ENCODE measurements at places on chromosomes 7 and 10.

- no peak for DNase-seq
These were observed 9.8 kb upstream of the RALA start for GRCh38 chr7:39613577-39613976.

- DNase-seq, result no peak
These were observed 148.1 kb downstream of the ITGA8 start for GRCh38 chr10:15571575-15571974.

GRCh38 chr10:98312822-98313221 is 44.8 kb upstream of the LOXL4 start:
- no peak for DNase-seq

- DNase-seq, result no peak
These were observed 956 bp upstream of the GJC3 start for GRCh38 chr7:99930376-99930775.

GRCh38 chr7:132061937-132062336 is 505.5 kb upstream of the PODXL start:
- DNase-seq, result no peak

GRCh38 chr7:17233603-17234002 is 64.8 kb upstream of the AHR start:
- DNase-seq, result no peak

DNA sequence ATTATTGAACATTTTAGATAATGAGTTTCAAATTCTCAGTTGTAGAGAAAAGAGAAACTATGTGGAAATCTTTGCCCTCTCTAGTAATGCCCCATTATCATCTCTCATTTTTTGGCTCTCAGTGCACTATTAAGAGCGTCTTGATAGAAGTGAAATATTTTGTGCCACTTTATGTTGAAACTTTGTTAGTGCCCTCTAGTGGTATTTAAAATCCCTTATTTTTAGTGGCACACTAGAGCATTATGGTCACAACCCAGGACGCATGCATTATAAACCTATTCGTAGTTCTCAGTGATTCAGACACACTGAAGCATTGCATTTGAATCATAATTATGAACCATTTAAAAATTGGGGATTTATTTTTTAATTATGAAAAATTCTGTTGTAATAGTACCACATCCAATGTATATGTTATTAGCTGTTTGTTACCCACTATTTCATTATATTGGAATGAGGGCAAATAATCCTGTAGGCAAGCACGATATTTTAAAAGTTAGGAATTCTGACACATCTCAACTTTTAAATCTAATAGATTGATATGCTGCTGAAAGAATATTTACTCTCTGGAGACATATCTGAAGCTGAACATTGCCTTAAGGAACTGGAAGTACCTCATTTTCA is 21.9 kb downstream of the PDCD4 start:
- no peak for DNase-seq

DNA sequence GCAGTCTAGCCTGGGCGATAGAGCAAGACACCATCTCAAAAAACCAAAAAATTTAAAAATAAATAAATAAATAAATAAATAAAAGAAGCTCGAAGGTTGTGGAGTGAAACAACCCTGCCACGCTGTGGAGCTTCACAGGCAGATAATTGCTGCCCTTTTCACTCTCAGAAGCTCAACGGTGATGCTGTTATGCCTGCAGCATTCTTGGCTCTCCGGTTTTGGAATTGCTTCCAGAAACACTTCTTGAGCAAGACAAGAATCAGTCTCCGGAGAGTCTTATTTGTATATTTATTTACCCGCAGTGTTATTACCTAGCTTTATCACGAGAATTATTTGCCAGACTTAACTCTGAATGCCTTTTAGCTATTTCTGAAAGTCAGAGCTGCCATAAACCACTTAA is 40.5 kb upstream of the UBE2H start:
- DNase-seq, result no peak

DNA sequence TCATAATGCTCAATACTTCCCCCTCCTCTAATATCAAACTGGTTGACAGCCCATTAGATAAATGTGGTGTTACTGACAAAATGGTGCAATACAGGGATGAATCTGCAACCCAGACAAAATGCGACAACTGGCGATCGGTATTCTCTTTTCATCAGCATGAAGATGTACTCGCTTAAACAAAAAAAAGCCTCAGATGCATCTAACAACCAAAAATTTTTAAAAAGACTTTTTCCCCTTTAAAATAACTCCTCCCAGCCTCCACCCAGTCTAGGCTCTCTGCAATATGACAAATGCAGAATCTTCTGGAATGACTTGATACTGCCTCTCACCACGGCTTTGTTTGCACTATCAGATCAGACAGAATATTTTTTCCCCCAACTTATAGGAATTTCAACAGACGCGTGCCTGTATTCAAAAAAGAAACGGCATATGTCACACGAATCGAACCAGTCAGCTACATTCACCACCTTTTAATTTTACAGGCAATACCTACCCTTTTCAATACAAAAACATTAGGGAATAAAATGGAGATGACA is 1.2 kb downstream of the YWHAG start:
- DNase-seq, result no peak

GRCh38 chr7:27593226-27593625 is 69.5 kb downstream of the HIBADH start:
- DNase-seq, result no peak

- DNase-seq, result no peak
These were observed 20.8 kb upstream of the RAB18 start for GRCh38 chr10:27482984-27483956.

- no peak for DNase-seq
These were observed 48.4 kb upstream of the ARHGAP21 start for GRCh38 chr10:24771943-24772694.

DNA sequence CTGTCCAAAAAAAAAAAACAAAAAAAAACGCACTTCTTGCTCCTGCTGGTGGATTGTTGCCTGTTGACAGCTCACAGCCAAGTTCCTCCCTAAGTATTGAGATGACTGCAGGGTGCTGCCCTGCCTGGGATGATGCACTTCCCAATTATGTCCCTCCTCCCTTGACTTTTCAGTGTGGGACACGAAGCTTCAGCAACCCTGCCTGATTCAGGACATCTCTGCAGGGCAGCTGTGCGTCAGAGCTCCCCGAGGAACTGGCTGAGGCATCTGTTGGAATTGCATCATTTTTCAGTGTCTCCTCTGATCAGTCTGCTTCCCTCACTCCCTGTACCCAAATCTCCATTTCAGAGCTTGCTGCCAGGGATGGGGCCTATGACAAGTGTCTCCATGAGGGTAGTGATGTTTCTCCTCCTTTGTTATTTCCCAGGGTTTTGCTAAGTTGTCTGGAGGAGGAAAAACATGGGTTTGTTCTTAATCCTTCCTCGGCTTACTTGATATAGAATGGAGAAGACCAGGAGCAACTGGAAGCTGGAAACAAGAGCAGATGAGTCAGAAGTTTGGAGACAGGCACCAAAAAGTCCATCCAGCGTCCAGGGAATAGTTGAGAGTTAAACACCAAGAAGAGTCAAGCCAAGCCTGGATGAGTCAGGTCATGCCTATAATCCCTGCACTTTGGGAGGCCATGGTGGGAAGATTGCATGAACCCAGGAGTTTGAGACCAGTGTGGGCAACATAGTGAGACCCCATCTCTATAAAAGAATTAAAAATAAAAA is 355.1 kb downstream of the GALNT17 start:
- DNase-seq, result no peak

GRCh38 chr7:66927348-66927948 is 6.4 kb downstream of the TMEM248 start:
- no peak for DNase-seq

- DNase-seq, result no peak
These were observed 20.6 kb upstream of the ATAD1 start for GRCh38 chr10:87838650-87839049.

DNA sequence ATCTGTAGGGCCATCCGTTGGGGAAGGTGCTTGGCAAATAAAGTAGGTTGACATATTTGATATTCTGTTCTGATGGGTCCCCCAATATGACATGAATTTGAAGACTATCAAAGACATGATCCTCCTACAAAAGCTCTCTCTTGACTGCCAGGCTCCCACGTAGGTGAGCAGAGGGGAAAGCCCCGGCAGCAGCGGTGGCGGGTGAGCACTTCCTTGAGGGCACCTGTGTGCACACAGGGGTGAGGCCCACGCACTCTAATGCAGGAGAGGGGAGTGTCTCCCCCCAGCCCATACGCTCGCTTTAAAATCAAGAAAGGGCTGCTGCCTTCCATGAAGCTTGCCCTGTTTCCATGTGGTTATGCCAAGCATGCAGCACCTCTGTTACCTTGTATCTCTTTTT is 100.4 kb downstream of the TAX1BP1 start:
- no peak for DNase-seq

- DNase-seq, result no peak
These were observed 33.9 kb downstream of the SGPL1 start for GRCh38 chr10:70849582-70850016.

GRCh38 chr10:6296828-6297251 is 94.1 kb downstream of the PFKFB3 start:
- no peak for DNase-seq

DNA sequence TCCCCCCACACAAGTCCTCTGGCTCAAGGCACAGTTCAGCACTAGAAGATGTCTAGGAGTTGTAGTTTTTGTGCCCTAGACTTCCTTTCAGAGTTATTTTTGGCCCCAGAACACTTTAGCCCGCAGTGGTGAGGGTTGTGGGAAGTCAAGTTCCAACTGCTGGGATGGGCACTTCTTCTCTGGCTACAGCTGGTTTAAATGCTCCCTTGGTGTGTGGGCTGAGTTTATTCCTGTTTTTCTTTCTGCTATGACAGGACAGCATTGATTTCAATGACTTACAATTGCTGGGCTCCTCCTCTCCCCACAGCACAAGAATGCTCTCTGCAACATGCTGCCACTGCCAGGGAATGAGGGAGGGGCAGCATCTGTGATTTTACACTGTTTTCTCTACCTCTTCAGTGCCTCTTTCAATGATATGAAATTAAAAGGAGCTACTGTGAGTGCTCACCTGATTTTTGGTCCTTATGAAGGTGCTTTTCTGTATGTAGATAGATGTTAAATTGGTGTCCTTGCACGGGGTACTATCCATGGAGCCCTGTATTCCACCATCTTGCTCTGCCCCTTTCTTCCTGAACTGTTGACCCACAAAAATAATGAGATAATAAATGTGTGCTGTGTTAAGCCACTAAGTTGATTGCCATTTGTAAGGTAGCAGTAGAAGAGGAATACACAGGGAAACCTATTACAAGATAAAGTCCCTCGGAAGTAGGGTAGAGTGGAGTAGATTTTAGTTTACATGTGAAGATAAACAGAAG is 56.3 kb downstream of the SLC13A1 start:
- DNase-seq, result no peak

DNA sequence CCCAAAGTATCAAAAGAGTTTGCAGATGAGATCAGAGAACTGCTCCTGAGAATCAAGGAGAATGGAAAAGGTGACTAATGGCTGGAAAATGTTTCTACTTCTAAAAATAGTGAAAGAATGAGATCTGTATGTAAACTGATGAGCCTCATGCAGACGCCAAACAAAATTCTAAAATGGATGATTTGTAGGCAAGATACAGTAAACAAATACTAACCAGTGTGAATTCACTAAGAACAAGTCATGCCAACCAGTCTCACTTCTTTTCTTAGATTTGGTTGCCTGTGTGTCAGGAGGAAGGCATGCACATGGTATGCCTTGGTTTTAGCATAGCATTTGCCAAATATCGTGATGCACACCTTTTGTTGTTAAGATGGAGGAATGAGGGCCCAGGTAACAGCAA is 94.9 kb upstream of the PIK3CG start:
- no peak for DNase-seq

GRCh38 chr7:91239171-91239604 is 25.0 kb upstream of the FZD1 start:
- DNase-seq, result no peak

GRCh38 chr7:157297185-157297584 is 39.6 kb upstream of the DNAJB6 start:
- no peak for DNase-seq
